Epithelial cell of proximal tubule (primary cell): ENCODE measurements at places on chromosomes 2 and 18. TPM values are rescaled to one million over a fixed set of nuclear protein-coding genes. Genes with fewer than 3 reads are reported as not detected.

The TTLL4 gene
- total RNA-seq, result 20.5 and 37.0 TPM in 2 replicates

DNA sequence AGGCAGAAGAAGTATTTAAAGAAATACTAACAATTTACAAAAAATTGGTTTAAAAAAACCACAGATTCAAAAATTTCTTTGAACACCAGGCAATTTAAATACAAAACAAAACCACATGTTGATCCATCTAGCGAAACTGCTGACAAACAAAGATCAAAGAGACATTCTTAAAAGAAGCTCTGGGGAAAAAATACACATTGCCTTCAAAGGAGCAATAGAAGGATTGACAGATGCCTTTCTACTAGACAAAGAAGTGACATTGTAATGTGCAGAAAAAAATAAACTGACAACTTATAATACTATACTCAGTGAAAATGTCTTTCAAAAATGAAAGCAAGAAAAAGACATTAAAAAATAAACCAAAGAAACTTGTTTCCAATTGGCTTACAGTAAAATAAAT is 12.6 kb upstream of the EIF2AK3 start:
- no peak for DNase-seq

DNA sequence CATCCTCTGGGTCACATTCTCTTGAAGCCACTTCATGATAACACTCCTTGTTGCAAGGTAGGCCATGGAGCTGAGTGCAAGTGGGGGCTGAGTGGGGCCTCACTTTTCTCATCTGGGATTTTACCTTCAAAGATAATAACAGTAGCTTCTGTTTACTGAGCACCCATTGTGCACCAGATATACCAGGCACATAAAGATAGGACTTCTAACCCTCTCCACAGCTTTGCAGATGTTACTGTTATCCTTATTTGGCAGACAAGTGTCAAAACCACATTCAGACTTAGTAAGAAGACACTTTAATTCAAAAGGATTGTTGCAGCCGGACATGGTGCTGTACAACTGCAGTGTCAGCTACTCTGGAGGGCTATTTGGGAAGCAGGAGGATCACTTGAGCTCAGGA is 12.8 kb upstream of the FAM136A start:
- no peak for DNase-seq

DNA sequence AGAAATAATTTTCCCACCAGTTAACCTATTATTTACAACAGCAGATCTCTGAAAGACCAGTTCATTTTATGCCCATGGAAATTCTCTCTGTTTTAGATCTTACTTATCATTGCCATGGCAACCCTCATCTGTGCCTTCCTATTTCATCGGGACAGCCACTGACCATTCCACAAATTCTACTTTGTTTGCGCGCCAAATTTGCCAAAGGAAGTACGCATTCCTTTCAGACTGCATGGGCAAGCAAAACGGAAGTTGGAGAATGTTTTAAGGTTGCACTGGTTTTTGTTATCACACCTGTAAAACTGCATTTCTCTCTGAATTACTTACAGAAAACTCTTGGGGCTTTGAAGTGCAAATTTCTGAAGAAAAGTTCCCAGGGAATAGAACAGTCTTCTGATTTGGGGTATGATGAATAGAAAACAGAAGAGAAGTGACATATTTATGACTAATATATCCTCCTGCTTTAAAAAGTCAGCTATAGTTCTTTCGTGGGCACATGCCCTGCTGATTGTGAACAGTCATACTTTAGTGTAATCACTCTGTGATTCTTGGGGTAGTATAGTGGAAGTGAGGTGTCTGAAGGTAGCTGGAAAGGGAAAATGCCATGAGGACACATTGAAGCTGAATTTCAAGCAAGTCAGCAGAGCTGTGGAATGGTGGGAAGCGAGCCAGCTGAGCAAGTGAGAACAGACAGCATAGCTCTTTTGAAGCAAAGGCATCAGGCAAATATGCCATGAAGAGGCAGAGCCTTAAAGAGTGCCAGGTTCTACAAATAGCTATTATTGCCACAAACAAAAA is 20.9 kb downstream of the NETO1 start:
- DNase-seq, result no peak

DNA sequence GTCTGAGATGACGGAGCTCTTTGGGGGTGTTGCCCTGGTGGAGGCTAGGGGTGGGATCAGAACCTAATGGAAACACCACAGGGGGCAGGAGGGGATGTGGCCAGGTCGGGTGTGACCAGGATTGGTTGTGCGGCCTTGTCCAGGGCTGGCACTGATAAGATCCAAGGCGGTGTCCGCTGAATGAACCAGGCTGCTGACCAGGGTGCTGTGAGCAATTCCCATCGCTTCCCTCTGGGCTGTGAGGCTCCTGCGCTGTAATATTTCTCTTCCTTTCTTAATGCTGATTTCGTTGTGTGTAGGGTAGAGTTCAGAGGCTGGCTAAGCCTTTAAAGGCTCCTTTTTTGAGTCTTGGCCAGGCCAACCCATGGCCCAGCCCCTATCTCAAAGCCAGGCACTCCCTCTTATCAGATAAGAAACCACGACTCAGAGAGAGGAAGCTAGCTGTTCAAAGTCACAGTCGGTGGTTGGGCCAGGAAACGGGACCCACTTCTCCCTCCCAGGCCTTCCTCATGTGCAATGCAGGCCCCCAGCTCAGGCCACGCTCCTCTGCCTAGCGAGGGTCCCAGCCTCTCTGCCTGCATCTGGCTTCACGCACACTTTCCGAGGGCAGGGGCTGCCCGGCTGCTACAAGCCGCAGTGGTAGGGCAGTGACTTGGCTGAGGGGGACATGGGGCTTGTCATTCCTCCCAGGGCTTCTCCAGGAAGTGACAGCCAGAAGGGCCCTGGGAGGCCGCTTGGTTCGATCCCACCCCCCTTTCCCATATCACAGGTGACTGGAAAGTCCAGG is 26.0 kb upstream of the FOSL2 start:
- DNase-seq, result no peak

GRCh38 chr2:141264848-141265247 is 866.0 kb downstream of the LRP1B start:
- no peak for DNase-seq

- no peak for DNase-seq
Observed at GRCh38 chr2:72148003-72148836, 558 bp upstream of the CYP26B1 start.

DNA sequence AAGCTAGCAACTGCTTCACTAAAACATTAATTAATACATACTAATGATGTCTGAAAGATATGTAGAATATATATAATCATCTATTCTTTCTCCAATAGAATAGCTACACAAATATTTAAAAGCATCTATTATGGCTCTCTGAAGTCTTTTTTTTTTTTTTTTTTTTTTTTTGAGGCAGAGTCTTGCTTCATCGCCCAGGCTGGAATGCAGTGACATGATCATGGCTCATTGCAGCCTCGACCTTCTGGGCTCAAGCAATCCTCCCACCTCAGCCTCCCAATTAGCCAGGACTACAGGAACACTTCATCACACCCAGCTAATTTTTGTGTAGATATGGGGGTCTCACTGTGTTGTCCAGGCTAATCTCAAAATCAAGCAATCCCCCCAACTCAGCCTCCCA is 120.4 kb upstream of the KYNU start:
- DNase-seq, result no peak

The ALLC gene
- total RNA-seq, result not detected in 2 replicates

- DNase-seq, result no peak
Observed at GRCh38 chr18:50622865-50623393, 63.0 kb downstream of the MAPK4 start.

The NTSR2 gene
- not detected in 2 replicates for total RNA-seq

DNA sequence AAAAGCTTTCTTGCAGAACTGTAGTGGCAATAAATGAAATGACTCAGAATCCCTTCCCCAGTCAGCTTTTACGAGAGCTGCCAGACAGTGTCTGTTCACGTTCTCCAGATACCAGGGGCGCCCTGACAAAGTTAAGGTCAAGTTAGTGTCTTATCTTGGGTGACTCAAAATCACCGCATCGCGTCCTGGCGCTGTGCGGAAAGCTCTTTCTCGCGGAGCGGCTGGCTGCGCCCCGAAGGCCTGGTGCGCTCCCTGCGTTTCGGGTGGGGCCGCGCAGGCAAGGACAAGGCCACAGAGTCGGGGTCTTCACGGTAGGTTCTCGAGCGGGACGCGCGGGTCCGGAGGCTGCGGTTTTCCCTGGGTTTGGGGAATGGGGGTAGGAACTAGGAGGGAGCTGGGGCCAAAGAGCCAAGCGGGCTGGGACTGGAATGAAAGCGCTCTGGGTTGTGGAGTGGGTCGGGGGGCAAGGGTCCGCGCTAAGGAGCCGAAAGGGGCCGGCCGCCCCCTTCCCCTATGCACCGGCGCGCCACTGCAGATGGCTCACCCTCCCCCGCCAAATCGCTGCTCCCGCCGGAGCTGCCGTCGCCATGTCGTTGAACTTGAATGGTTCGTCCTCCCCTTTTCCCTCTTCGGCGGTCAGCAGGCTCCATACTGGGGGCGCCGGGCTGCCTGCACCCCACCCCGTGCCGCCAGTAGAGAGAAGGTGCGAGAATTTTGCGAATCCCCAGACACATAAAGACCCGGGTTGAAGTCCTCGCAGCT is 2.6 kb upstream of the HOXD11 start:
- no peak for DNase-seq

DNA sequence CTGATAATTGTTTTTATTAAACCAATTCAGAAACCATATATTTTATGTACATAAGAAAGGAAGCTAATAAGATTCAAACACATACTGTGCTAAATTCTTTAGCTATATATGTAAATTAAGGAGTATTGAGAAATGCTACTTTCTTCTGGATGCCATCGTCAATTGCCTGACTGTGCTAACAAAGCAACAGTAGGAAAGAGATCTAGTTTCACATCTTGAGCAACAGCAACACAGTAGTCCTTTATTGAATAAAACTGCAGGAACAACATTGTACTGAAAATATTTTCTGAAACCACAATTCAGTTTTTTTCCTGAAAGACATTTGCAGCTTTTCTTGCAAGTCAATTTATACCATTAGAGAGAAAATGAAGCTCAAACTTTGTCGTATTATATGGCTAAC is 1404.9 kb upstream of the SLC39A10 start:
- no peak for DNase-seq
